Stimulated activated CD8-positive, alpha-beta memory T cell treated with anti-CD3 and anti-CD28 coated beads, Interleukin-2, amount 100 ng/mL, for 1 hour (primary cell): ENCODE measurements at places on chromosomes 2 and 18.

GRCh38 chr18:63520053-63520685 lies 22.0 kb upstream of the SERPINB12 start:
- DNase-seq = no peak

DNA sequence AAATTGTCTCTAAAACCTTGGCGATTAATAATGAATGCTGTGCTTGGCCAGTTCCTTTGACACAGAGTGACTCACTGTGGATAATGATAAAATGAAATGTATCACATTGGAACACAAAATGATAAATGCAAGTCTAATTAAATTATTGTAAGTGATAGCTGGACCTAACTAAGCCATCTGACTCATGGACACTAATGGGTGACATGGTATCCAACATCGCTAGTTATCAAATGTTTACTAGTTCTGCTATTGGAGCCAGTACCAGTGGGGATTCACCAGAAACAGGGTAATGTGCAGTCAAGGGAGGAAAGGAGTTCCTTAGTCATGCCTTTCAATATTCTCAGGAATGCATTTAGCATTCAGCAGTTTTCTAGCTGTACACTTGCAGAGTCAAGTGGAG lies 736.3 kb upstream of the ACVR2A start:
- DNase-seq = no peak

DNA sequence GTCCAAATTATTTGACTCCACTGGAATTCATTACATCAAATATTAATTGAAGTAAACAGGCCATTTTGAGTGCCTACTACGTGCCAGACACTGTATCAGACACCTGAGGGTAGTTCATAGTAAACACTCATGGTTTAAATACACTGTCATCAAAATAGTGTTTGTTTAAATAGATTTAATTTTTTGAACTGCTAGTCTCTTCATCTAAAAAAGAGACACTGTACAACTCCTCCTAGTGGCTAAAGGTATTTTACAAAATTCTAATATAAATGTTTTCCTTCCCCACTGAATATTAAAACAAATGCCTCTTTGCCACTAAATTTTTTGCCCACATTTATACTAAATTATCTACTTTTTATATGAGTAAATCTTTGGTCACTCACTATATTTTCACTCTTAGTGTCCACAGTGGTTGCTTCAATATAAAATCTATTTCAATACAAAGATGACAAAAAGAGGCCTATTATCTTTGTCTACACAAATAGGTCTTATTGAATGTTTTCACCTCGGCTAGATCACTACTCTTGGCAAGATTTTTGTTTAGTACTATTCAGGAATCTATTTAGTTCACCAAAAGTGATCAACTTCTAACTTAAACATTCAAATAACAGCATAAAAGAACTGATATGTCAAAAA lies 122.1 kb downstream of the TMEM247 start:
- DNase-seq = no peak

- DNase-seq = no peak
Measured at GRCh38 chr2:135662088-135662487, 79.6 kb upstream of the UBXN4 start.

GRCh38 chr2:98514879-98515249 lies 70.2 kb downstream of the INPP4A start:
- DNase-seq = no peak
